ENCODE measurements at places on chromosomes 7 and 10. TPM values are rescaled to one million over a fixed set of nuclear protein-coding genes. Genes with fewer than 3 reads are reported as not detected.

Gene C10orf53
- not detected for total RNA-seq

Gene TMUB1
- 17.4 TPM for total RNA-seq

Gene SBDS
- 91.0 TPM for total RNA-seq

Gene TRIM73
- 0.71 TPM for total RNA-seq

Gene SPAG6
- not detected for total RNA-seq

Gene UFSP1
- total RNA-seq, result 4.1 TPM

Gene TEX36
- total RNA-seq, result not detected

Gene DLG5
- total RNA-seq, result 21.9 TPM

Gene PRR15
- 0.28 TPM for total RNA-seq

Gene PTN
- 27.8 TPM for total RNA-seq

Gene DYDC2
- not detected for total RNA-seq

Gene HOXA5
- total RNA-seq, result 1.4 TPM

Gene KLHDC10
- total RNA-seq, result 29.9 TPM

Gene CELF2
- 4.0 TPM for total RNA-seq

Gene ST8SIA6
- total RNA-seq, result not detected

Gene SFXN2
- total RNA-seq, result 4.3 TPM

Gene MAGI2
- total RNA-seq, result 8.2 TPM

Gene CTAGE4
- 0.28 TPM for total RNA-seq

Gene CFAP70
- 0.92 TPM for total RNA-seq

Gene LAMB1
- total RNA-seq, result 562 TPM

Gene C10orf67
- total RNA-seq, result 0.14 TPM

Gene PKD1L1
- 0.09 TPM for total RNA-seq

Gene UNC5B
- total RNA-seq, result 22.0 TPM

Gene ATOH7
- total RNA-seq, result not detected

Gene NPY4R2
- 0.28 TPM for total RNA-seq

Gene CALML5
- not detected for total RNA-seq

Gene NSUN6
- total RNA-seq, result 7.5 TPM

Gene PSD
- 6.3 TPM for total RNA-seq

Gene NEBL
- total RNA-seq, result under 0.01 TPM

Gene CDNF
- 1.1 TPM for total RNA-seq

Gene DGKB
- total RNA-seq, result 0.14 TPM

Gene CHST12
- 2.6 TPM for total RNA-seq

Gene AS3MT
- 13.0 TPM for total RNA-seq

Gene NUDT13
- 1.4 TPM for total RNA-seq

Gene VGF
- total RNA-seq, result 0.14 TPM

Gene EN2
- total RNA-seq, result under 0.01 TPM

Gene CYP26A1
- total RNA-seq, result 0.14 TPM

Gene SSC4D
- 0.28 TPM for total RNA-seq

Gene SLC26A3
- total RNA-seq, result not detected

Gene NME8
- total RNA-seq, result not detected

Gene TMEM140
- 14.6 TPM for total RNA-seq

Gene MOGAT3
- total RNA-seq, result not detected

Gene PPP1R17
- total RNA-seq, result not detected

Gene SHH
- total RNA-seq, result not detected

Gene NANOS1
- total RNA-seq, result 0.14 TPM

Gene NODAL
- not detected for total RNA-seq

Gene KAT6B
- total RNA-seq, result 18.6 TPM

Gene BTBD16
- not detected for total RNA-seq

Gene NET1
- total RNA-seq, result 8.8 TPM

Gene PPP1R3A
- total RNA-seq, result not detected

Gene PLAU
- total RNA-seq, result 143 TPM

Gene NPSR1
- not detected for total RNA-seq

Gene ANKMY2
- total RNA-seq, result 17.5 TPM

Gene CALY
- total RNA-seq, result not detected

Gene SPDYE2
- not detected for total RNA-seq

Gene IFRD1
- total RNA-seq, result 69.7 TPM

Gene WDR86
- 3.1 TPM for total RNA-seq

Gene GPER1
- 1.00 TPM for total RNA-seq

Data from smooth muscle cell of bladder (primary cell).